ENCODE measurements at places on chromosomes 12 and 14.
A peak's percentile ranks its signal among the peaks of the same experiment; 100 is the strongest.

DNA sequence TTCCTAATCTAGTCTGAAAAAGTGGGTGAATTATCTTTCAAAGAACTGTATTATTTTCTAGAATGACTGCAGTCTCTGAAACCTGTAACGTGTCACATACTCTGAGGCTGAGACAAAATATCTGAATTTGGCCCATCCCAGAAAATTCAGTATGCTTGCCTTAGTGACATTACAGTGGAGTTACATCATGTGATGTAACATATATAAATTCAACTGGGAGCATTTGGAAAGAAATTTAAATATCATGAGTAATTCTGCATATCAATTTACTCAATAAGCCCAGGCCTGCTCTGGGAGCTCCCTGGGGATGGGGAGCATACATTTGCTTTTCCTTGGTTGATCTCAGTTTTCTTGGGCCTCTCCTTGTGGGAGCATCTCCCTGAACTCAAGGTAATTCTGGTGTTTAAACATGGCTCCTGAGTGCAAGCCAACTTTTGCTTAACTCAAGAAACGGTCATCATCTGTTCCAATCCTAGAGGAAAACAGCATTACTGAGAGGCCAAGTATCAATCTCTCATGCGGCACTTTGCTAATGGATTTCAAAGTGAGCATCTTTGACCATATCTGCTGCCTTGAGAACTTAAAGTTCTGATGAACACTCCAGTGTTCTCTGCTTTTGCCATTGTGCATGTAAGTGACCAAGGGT lies 54.4 kb downstream of the AKAP6 start:
- no peak for DNase-seq

DNA sequence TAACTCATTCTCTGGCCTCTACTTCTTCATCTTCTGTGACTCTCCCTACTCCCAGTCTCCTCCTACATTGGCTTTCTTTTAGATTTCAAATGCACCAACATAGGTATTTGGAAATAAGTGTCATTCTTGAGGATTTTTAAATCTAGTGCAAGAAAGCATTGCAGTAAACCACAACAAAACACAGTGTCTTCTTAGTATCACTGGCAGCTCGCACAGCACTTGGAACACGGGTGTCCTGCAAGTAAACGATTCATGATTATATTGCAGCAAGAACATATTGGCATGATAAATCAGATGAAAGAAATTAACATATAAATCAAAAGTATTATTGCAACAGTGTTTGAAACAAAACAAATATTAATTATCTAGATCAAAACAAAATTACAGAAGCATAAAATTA lies 45.6 kb downstream of the MAGOHB start:
- no peak for DNase-seq

DNA sequence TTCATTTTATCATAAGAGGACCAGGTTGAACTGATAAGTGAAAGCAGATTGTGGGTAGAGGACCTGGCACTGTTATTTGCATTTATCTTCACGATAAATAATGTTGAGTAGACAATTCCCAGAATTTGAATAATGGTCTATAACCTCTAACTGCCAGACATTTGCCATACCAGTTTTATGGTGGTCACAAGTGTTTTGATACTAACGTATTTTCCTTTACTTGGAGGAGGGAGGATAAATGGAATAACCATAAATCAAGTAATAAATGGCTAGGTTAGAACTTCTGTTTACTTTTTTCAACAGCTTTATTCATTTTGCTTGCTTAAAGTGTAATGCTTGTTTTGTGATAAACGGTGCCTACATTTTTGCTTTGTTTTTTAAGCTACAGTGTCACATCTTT lies 9.5 kb downstream of the PAX9 start:
- DNase-seq: no peak

GRCh38 chr14:75230140-75230792 lies 48.4 kb upstream of the FOS start:
- DNase-seq: no peak

DNA sequence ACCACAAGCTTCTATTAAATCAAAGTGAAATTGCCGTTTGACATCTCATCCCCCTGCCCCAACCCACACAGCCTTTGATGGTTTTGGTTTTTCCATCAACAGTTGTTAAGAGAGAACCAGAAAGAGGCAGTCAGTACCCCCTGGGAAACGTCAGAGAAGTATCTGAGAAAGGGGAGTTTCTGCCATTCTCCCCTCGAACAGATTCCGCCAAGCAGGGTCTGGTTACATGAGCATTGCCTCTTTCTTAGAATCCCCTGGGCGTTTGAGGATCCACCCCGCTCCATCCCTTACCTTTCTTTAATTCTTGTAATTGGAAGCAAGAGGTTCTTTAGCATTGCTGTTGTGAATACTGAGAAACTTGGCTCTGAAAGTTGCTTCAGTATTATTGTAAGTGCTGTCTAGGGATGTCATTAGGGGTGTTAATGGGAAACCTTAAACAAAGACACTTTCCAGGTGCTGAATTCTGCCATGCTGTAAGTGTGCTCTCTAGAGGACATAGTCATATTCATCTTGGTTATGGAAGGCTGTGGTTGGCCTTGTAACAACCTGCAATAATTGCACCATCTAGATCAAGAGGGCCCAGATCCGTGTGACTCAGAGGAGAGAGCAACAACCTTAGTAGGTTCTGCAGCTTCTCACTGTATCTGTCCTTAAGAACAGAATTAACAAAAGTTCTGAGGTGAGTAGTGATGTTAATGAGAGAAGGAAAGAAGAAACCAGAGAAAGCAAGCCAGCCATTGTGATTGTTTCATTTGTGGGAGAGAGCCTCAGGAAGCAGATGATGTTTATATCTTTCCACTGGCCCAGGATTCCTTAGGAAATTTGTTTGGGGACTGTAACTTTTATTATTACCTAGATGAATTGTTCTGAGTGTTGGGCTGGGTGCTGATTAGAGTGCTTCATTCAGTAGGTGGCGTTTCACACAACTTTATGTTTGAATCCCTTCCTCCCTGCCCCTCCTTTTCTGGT lies 9.0 kb downstream of the TMBIM6 start:
- no peak for DNase-seq

- DNase-seq: no peak
Observed at GRCh38 chr12:102388469-102388868, 91.9 kb downstream of the IGF1 start.

DNA sequence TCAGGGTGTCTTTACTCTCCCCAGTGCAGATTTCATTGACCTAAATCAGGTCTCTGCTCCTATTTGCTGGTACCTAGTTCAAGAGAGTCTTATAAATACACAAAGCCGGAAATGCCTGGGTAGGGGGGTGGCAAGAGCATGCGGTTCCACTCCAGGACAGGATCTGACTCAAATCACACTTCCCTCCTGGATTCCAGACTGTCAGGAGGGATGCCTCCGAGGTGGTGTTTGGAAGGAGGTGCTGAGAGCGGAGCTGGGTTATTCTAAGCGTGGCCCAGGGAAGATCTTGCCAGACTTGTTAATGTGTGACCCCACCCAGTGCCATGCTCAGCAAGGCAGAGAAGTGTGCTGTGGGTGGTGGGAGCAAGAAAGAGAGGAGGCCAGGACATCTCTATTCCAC lies 49.8 kb downstream of the B4GALNT3 start:
- no peak for DNase-seq

DNA sequence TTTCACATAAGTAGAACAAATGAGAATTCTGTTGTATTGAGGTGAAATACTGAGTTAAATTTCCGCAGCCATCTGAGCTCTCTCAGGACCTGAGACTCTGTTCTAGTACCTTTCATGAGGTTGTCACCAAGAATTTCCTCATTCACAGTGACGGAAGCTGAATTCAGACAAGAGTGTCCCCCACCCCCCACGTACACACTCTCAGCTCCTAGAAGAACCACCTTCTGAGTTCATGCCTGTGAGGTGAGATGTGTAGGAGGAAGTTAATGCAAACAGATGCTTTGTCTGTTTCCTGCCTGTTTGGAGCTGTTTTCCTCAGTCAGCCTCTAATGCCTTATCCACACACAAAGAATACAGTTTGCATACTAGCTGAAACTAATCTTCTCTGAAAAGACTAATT lies 18.2 kb downstream of the BICDL1 start:
- no peak for DNase-seq

DNA sequence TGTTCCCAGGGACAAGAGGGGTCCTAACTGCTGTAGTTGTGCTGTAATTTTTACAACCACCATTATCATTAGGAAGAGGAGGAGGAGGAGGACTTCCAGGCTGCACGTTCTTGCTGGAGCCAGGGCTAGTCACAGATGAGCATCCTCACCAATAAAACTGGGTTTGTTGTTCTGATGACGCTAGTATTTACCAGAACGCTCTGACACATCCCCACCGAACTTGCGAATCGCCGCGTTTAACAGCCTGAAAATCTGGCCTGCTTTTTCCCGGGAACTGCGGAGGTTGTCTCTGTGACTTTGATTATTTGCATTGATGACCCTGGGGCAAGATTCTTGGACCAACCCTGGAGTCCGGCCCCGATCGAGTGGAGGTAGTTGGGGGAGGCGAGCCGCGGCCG lies 10.2 kb downstream of the TBX5 start:
- DNase-seq: no peak

GRCh38 chr14:90743826-90744225 lies 72.4 kb downstream of the TTC7B start:
- no peak for DNase-seq

GRCh38 chr14:58191763-58192601 lies 8.0 kb upstream of the ACTR10 start:
- no peak for DNase-seq

- DNase-seq: no peak
Observed at GRCh38 chr14:75615200-75615599, 36.8 kb downstream of the FLVCR2 start.

DNA sequence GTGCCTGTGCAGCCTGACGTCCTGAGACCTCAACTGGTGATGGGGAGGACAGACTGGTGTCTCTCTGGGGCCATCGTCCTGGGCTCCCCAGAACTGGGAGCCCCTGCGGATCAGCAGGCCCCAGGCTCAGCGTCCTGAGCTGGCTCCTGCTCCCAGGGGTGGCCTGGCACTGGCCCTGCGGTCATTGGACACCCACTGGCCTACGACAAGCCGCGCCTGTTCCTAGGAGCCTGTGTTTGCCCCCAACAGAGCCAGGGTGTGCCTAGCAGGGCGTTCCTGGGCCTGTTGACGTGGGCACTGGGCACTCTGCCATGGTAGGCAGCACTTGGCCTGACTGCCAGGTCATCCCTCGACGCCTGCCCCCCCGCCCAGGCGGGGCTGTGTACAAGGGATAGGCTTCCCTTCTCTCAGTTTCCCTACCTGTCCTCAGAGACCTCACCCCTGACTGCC lies 8.4 kb downstream of the ADSS1 start:
- no peak for DNase-seq

DNA sequence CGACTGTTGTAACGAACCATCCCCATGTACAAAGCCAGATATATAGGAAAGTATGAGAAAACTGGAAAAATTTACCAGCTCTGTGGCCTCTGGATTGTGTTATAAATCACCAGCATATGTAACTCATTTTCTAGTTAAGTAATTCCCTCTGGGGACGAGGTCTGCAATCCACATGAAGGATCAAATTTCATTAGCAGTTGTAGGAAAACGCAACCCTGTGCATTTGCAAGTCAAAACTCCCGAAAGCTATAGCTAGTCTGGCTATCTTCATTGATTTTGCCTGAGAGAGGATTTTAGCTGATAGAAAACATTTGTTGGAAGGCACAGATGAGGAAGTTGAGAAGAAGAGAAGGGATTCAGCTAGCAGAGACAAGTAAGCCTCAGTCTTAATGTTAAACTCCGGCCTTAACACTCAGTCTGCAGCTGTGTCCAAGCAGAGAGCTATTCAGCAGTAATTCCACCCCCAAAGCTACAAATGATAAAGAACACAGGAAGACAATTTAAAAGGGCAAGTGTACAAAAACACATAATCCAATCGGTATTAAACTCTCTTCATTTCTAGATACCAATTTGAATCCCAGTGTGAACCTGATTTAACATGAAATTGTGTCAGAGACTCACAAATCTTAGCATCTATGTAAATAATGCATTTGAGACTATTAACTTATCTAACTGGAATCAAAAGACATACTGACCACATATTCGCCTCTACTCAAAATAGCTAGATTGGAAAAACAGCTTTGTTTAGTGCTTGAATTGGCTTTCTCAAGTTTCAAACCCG lies 54.2 kb upstream of the CERS5 start:
- peak; percentile 90 for DNase-seq

DNA sequence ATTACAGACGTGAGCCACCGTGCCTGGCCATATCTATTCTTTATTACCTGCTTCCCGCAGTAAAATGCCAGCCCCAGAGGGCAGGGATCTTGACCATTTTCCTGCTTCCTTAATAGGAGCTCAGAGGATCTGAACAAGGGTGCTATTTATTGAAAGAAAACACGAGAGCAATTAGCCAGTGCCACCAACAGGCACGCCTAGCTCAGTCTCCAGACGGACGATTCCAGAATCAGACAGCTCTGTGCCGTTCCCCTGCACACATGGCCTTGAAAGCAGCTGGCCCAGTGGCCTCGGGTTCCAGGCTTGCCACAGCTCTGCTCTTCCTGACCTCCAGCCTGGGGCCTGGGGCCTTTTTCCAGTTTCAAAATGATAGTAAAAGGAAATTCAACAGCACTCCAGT lies 135.2 kb upstream of the RFLNA start:
- DNase-seq: no peak

DNA sequence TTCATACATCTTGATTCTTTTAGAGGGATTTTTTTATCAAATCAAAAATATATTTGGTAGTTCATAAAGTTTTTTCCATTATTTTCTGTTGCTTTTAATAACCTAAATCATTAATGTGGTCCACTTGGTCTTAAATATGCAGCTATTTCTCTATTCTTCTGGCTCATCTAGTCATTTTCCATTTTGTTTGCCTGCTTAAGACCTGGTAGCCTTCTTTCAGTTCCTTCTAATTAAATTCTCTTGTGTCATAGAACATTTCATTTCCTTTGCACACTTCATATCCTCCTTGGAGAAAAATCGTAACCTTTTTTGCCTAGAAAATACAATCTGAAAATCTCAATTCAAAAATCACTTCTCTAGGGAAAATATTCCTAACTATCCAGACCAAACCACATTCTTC lies 387.0 kb downstream of the LRFN5 start:
- DNase-seq: no peak

- no peak for DNase-seq
Observed at GRCh38 chr14:72237722-72238666, 305.8 kb downstream of the RGS6 start.

DNA sequence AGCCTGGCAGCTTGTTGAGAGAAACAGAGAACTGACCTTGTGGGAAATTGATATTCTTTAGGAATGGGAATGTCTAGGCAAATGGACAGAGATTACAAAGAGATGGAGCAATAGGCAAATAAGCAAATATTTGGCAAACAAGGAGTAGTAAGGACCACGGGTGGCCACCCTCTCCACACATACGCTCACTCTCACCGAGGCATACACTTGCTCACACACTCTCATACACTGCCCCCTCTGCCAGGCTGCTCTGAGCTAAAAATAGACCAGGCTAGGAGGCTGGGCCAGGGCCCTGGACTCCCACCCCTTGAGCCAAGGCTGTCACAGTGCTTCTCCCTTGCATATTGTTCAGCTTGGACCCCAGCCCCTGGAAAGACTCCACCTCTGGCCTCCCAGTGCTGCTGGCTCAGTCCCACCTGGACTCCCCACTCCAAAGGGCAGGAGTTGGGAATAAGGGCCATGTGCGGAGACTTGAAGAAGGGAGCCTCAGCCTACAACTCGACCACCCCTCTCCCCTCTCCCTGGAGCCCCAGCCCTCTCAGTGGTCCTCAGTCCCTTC lies 1.1 kb downstream of the PPP1R1A start:
- DNase-seq: no peak

GRCh38 chr14:77344377-77344996 lies 23.7 kb downstream of the GSTZ1 start:
- peak; percentile 59 for DNase-seq
